ENCODE measurements at places on chromosomes 6 and 20.

- no peak for DNase-seq
Observed at GRCh38 chr20:3242172-3242692, 3.2 kb upstream of the SLC4A11 start.

GRCh38 chr6:111711476-111711875, 105.8 kb upstream of the TRAF3IP2 start:
- DNase-seq = no peak

- DNase-seq = no peak
Observed at GRCh38 chr6:38676974-38677544, 25.9 kb downstream of the GLO1 start.

- DNase-seq = no peak
Observed at GRCh38 chr6:163729127-163729872, 314.8 kb downstream of the QKI start.

GRCh38 chr20:23047001-23047737, 2.3 kb downstream of the THBD start:
- no peak for DNase-seq

- DNase-seq = no peak
Observed at GRCh38 chr6:36787210-36787609, 52.0 kb downstream of the CPNE5 start.

GRCh38 chr6:52423448-52423847, 3.3 kb downstream of the EFHC1 start:
- no peak for DNase-seq

DNA sequence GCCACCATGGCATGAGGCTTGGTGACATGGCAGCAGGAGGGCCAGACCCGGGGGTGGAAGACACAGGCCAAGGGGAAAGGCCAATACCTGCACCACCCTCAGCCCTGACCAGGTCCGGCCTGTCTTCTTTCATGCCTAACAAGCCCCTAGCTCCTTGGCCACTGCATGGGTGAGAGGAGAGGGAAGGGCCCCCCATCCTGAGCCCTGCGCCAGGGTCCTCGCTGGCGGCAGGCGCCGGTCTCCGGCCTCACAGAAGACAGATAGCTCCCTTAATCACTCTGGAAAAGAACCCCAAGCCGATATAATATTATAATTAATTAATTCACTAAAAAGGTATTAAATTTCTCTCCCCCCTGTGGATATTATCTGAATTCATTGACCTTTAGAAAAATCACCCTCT, 41.4 kb downstream of the MDFI start:
- DNase-seq = no peak

DNA sequence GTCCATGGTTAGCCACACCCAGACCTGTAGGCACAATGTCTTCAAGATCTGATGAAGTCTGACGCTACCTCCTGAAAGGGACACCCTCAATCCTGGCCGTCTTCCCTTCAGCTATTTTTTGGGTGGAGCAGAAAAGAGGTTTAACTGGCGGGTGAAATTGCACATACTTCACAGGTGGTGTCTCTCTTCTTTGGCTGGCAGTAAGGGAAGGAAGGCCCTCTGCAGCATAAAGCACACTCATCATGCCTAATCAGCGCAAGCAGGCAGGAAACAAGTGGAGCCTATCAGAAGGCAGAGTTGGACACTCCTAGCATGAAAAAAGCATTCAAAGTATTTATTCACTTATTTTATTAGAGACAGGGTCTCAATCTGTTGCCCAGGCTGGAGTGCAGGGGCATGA, 32.9 kb downstream of the PNLDC1 start:
- no peak for DNase-seq

DNA sequence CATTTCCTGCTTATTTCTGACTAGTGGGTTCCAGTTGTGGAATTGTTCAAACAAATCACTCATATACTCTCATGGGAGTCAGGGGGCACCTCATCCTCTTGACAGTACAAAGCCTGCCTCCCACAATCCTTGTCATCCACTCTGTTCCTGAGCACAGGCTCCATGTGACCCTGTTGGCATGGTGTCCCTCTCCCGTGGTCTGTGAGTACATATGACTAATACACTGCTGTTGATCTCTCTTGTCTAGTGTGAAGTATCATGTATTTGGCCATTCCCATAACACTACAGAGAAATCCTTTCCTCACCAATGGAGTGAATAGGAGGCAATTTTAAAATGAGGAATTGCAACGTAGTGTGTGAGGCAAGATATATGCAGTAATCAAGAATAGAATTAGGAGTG, 185.3 kb downstream of the OGFRL1 start:
- DNase-seq = no peak

- DNase-seq = no peak
Observed at GRCh38 chr6:91575032-91575431, 988.2 kb upstream of the MAP3K7 start.

DNA sequence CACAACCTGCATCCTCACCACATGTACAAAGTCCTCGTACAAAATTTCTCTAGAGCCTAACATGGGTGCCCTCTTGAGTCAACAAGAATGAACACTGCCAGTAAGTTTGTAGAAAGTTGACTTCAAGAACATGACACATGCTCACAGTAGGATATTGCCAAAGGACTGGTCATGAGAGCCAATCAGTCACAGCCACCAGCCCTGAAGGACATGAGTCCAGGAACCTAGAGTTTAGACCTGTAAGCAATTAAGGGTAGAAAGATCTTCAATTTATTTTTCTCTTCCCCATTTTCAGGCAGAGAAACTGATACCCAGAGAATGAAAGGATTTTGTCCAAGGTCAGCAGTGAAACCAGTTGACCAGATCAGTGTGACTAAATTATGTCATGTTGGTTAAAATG, 96.1 kb downstream of the MAFB start:
- no peak for DNase-seq

- no peak for DNase-seq
Observed at GRCh38 chr6:146056506-146056905, 27.6 kb downstream of the GRM1 start.

- DNase-seq = no peak
Observed at GRCh38 chr20:24731312-24731711, 217.8 kb upstream of the CST7 start.

DNA sequence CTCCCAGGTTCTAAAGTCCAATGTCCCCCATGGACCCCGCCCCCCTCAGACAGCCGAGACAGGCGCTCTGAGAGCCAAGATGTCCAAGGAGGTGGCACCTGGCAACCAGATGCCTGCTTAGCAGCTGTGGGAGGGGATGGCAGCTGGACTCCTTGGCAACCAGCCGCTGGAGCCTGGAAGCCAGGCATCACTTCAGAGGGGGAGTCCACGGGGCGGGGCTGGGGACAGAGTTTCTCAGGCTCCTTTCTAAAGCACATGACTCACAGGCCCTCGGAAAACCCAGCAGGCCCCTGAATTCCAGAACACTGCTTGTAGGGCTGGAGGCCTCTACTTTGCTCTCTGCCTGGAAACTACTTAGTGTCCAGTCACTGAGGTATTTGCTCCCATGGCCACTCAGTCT, 51.5 kb downstream of the PREX1 start:
- DNase-seq = peak; percentile 40

GRCh38 chr6:97423190-97423589, 140.2 kb upstream of the MMS22L start:
- no peak for DNase-seq

DNA sequence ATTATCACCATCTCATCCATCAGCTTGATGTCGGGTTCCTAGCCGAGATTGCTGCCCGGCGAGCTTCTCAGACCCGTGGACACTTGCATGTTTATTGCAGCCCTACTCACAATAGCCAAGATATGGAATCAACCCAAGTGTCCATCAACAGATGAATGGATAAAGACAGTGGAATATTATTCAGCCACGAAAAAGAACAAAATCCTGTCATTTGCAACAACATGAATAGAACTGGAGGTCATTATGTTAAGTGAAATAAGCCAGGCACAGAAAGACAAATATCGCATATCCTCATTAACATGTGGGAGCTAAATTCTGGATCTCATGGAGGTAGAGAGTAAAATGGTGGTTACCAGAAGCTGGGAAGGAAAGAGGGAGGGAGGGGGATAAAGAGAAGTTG, 49.1 kb upstream of the SLC2A12 start:
- DNase-seq = no peak

DNA sequence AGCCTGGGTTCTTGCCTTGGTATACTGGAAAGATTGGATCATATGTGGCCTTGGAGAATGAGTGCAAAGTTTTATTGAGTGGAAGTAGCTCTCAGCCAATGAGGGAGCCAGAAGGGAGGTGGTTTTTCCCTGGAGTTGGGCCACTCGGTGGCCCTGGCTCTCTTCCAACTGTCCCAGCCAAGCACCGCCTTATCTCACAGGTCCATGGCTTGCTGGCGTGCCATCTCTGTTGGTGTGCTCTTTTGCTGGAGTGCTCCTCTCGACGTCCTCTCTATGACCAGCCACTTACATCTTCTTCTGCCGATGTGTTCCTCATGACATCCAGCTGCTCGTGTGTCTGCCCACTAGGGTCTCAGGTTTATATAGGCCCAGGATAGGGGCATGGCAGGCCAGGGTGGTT, 505.9 kb upstream of the SYNCRIP start:
- DNase-seq = no peak

DNA sequence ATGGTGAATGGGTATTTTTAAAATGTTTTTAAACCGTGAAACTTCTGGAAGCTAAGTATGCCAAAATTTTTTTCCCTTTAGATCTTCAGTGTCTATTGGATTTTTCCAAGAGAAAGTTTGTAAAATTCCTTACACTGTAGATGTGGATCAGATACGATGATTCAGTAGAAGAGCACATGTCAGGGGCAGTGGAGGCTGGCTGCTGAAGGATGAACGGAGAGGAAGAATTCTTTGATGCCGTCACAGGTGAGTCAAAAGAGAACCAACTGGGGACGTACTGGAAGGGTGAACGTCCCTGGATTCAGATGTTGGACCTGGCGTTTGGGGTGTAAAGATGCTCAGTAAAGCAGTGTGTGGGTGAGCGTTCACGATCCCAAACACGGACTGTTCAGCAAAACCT, 17.7 kb downstream of the OSBPL2 start:
- no peak for DNase-seq

- no peak for DNase-seq
Observed at GRCh38 chr6:17178754-17179529, 77.1 kb downstream of the STMND1 start.
